Stimulated activated naive CD4-positive, alpha-beta T cell (primary cell): ENCODE measurements at places on chromosomes 2 and 18.

- no peak for DNase-seq
These were observed 88.2 kb downstream of the SCG2 start for GRCh38 chr2:223513771-223514455.

- DNase-seq: no peak
These were observed 59.3 kb upstream of the ANKRD44 start for GRCh38 chr2:197369933-197370320.

GRCh38 chr2:77862120-77862519 lies 339.9 kb upstream of the LRRTM4 start:
- DNase-seq: no peak

DNA sequence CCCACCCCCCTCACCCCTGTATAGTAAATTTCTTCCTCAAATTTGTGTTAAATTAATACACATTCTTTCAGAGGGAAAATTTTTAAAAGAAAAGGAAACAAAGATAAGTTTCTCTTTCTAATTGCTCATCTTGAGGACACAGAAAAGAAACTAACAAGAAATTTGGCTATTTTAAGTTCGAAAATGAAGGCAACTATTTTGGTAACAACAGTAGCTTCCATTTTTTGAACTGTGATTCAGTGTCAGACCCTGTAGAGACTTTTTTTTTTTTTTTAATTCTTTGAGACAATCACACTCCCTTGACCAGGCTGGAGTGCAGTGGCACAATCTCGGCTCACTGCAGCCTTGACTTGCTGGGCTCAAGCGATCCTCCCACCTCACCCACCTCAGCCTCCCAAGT lies 194.9 kb downstream of the SS18 start:
- no peak for DNase-seq

DNA sequence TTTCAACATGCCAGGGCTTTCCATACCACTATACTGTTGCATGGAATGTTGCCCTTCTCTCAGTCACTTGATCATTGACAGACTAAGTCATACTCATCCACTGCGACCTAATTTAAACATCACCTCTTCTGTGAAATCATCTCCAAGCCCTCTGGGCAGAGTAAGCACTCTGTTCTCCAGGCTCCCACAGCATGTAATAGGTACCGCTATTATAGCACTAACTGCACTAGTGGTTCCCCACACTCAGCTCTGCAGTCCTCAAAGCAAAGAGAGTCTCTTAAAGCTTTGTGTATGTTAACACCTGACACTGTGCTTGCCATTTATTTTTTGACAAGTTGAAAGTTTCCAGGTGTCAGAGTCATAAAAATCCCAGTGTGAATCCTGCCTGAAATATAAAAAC lies 947.2 kb downstream of the ERBB4 start:
- DNase-seq: no peak

GRCh38 chr2:132489150-132489549 lies 72.5 kb downstream of the GPR39 start:
- no peak for DNase-seq

DNA sequence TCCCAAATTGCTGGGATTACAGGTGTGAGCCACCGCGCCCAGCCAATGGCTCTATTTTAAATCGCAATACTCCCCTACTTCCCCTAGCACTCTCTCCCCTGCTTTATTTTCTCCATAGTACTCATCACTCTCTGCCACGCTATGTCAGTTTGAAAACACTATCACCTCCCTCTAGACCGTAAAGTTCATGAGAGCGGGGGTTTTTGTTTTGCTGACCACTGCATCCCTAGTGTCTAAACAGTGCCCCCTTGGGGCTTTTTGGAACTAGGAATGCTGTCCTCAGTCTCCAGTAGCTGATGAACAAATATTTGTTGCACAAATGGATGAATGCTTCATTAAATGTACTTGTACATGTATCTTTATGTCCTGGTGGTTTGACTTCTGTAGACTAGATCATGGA lies 44.1 kb downstream of the ATOH8 start:
- DNase-seq: no peak

- DNase-seq: no peak
These were observed 260.3 kb downstream of the KLHL29 start for GRCh38 chr2:23645230-23645808.

- DNase-seq: no peak
These were observed 240.7 kb downstream of the SRBD1 start for GRCh38 chr2:45370369-45370768.

- DNase-seq: no peak
These were observed 45.6 kb upstream of the PCBP1 start for GRCh38 chr2:70041663-70042062.

DNA sequence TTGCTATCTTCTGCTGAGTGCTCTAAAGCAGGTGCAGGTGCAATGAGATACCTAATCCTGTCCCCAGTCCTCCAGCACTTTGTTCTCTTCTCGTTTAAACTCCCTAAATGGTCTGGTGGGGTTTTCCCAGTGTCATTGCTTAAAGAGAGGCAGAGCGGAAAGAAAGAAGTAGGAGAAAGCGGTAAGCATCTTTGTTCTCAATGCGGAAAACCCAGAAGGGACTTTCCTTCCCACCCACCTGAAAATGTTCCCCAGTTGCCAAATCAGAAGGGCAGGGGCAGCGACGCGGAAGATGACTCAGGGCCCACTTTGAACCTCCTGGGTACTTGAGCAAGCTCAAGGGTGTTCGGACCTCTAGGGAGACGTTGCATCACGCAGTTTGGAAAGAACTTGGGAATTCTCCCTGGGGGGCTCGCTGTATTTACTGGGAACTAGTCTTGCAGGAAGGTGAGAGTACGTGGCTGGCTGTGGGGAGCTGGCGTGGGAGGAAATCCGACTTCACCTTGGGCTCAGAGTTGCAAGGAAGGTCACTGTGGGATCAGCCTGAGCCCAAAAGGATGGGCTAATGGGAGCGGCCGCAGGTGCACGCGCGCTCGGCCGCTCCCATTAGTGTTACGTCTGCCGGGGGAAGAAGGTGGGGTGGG lies 589 bp upstream of the SGPP2 start:
- no peak for DNase-seq

DNA sequence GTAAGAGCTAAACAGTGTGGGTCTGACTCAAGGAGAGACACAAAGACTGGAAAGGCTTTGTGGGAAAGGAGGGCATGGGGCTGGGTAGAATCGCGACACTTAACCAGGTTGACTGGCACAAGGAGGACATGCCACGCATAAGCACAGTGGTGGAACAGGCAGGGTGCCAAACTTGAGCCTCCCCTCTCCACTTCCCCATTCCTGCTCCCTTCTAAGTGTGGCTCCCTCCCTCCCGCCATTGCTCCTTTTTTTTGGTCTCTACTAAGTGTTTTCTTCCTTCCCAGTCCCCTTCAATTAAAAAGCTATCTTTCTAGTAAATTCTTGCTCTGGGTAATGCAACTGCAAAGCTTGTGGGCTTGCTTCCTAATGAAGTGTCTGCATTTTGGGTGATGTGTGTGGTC lies 40.3 kb upstream of the ZFP36L2 start:
- no peak for DNase-seq

DNA sequence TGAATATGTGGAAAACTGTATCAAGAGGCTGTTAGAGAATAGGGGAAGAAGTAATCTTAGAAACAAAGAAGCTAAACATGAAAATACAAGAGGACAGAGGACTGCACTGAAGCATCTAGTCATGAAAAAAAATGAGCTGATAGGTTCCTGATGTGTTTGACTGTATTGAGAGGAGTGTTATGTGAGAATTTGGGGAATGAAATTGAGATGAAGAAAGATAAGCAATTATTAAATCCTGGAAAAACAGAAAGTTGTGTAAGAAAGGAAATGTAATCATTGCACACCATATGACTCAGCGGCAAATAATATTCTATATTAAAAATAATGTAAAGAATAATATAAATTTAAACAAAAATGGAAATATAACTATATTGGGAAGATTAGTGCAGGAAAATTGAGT lies 71.2 kb downstream of the SEMA4F start:
- no peak for DNase-seq

GRCh38 chr2:233087713-233088112 lies 27.6 kb downstream of the INPP5D start:
- DNase-seq: no peak

GRCh38 chr18:6682437-6683111 lies 46.9 kb upstream of the ARHGAP28 start:
- no peak for DNase-seq

DNA sequence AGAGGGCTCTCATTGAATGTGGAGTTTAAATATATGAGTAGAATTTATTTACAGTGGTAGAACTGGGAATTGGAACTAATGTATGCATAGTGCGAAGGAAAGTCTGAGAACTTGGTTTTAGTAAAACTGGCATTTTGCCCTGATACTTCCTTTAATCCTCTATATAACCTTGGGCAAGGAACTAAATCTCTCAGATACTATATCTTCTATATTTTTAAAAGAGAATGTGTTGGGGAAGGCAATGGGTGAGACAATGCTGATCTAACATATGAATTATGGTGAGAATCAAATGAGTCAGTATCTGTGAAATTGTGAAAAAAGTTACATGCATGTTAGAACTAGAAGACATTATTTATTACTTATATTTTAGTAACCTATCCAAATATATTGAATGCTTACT lies 2109.4 kb upstream of the PIK3C3 start:
- no peak for DNase-seq

- DNase-seq: no peak
These were observed 92.0 kb downstream of the ZNF236 start for GRCh38 chr18:76914314-76914713.

- no peak for DNase-seq
These were observed at the start of gene MFSD2B for GRCh38 chr2:24009680-24010476. MFSD2B (plus strand) TSS chr2:24010085; CDS start chr2:24010097, 12 bp downstream.

GRCh38 chr2:38440655-38441054 lies 63.6 kb upstream of the ATL2 start:
- no peak for DNase-seq

DNA sequence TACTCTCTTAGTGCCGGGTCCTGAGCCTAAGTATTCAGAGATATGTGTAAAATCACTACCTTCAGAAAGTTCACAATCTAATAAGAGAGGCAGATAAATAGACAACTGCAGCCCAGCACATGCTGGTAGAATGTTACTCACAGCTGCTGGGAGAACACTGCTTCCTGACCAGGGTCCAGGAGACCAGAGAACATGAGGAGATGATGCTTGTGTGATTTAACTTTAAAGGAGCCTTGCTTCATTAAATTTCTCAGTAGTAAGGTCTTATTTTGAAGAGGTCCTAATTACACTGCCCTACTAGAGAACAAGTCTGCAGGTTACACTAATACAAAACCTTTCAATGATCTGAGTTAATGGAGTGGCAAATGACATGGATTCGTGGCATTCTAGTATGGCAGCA lies 209.9 kb upstream of the TRIB2 start:
- DNase-seq: no peak

- no peak for DNase-seq
These were observed 96.5 kb downstream of the ZNF532 start for GRCh38 chr18:58960946-58961722.

DNA sequence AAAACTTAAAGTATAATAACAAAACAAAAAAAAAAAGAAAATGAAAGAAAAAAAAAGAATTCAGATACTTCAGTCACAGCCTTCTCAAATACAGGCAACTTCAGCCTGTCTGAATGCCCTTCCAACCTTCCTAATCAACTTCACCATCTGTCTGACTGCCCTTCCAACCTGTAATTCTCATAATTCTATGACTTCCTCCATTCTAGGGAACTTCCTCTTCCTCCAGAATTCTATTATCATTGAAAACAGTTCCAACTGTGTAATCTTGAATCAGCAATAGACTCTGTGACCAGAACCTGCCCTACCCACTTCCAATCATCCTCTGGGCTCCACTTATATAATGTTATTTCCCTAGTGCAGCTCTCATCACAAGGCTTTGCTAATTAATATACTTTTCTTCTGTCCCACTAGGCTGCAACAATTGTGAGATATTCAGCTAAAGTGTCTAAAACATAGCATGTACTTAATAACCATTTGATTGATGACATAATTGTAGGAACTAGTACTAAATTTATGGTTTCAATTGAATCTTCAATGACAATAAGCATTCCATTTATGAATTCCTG lies 127.3 kb downstream of the UPP2 start:
- DNase-seq: no peak

DNA sequence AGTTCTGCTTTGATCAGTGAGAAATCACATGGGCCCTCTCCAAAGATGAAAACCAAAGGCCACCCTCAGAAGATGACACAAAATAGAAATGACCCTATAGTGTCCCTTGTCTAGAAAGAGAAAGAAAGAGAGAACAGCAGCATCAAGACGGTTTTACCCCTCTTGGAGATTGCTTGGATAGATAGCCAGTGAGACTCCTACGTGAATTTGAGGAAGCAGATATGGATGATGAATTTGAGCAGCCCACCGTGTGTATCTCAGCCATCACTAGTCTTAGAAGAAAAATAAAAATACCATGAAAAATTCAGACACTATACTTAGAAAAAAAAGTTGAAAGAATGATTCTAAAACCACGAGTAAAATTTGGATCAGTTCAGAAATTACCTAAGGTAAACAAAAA lies 329.1 kb upstream of the CNTNAP5 start:
- DNase-seq: no peak

DNA sequence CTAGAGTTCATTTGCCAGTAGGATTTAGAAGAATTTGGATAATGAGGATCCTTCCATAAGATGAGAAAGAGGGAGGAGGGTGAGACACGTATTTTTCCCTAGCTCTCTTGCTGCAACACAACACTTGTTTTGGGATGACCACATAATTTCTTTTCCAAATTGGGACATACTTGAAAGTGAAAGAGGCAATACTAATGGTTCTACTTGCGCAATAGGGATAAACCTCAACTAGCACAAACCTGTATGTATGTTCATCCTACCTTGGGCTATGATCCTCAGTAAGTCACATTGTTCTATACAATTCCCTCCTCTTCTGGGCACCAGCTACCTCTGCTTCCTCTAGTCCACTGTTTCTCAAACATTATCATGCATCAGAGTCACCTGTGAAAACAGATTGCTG lies 1208.8 kb upstream of the LRRTM1 start:
- no peak for DNase-seq

GRCh38 chr18:35161485-35161884 lies 79.3 kb upstream of the ZNF397 start:
- DNase-seq: no peak

GRCh38 chr2:55103046-55103445 lies 52.8 kb upstream of the RTN4 start:
- no peak for DNase-seq

DNA sequence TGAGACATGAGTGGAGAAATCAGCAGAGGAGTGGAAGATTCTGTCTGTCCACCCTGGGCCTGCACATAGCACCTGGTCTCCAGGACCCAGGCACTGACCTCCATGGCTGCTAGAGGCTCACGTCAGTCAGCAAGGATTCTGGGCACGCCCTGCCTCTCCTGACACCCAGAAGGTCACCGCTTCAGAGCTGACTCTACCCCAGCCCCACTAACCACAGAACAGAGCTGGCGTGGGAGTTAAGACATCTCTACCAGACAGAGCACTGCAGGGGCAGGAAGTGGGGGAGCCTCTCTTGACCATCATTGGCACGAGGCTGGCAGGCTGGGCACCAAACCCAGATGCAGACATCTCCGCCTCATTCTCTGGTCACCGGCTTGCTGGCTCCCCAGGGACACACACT lies 3.0 kb downstream of the ADCY3 start:
- no peak for DNase-seq

- no peak for DNase-seq
These were observed 15.0 kb downstream of the CERS6 start for GRCh38 chr2:168471163-168471475.

- DNase-seq: no peak
These were observed 206.1 kb upstream of the SETBP1 start for GRCh38 chr18:44474591-44474990.
